ENCODE measurements at places on chromosomes 12 and 14.

DNA sequence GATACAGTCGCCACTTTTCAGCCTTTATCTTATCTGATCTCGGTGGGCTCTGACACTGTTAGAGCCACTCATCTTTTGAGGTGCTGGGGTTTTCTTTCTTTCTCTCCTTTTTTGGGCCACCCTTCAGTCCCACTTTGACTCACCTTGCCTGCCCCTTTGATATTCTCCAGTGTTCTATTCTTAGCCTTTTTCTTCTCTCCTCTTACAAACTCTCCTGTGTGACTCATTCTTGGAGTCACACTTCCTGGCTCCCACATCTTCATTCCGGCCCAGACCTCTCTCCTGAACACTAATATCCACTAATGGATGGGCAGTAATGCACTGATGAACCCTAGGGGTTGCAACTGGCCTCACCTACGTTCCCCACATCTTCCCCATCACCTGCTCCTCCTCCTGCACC is 2.2 kb upstream of the DCD start:
- DNase-seq: no peak

- no peak for DNase-seq
Measured at GRCh38 chr12:120705618-120706017, 4.6 kb upstream of the UNC119B start.

GRCh38 chr14:70726651-70727375 is 82.5 kb downstream of the MAP3K9 start:
- no peak for DNase-seq

DNA sequence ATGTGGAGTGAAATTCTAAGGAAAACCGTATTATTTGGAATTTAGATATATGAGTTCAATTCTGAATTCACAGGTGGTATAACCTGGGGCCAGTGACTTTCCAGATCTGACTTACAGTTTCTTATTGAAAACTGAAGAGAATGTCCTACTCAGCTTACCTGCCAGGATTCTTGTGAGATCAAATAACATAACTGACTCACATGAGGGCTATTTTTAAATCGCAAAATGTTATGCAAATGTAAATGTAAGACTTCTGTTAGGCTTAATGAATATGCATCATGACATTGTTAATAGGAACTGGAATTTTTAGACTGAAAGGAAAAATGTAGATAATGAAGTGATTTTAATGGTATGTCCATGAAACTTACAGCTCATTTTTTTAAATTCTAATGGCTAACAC is 1142.1 kb downstream of the FLRT2 start:
- no peak for DNase-seq

GRCh38 chr14:36505892-36506731 is 13.9 kb downstream of the NKX2-1 start:
- no peak for DNase-seq

DNA sequence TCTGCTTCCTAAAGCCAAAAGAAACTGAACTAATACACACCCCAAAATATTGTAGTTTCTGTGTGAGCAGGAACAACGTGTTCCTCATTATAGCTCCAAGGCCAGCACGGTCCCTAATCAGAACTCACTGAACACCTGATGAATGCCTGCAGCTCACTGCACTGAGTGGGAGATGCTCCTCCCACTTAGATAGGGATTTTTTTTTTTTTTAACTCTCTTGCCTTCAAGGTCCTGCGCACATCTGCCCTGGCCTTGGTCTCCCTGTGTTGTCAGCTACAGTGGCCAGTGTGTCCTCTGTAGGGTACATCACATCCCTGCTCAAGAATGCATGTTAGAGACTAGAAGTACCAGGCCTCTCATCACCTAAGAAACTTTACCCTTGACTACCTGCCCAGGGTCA is 44.3 kb upstream of the TMPO start:
- DNase-seq: no peak

All from AG04450 (cell line).